ENCODE measurements at places on chromosomes 1 and 21. TPM values are rescaled to one million over a fixed set of nuclear protein-coding genes. Genes with fewer than 3 reads are reported as not detected.
A peak's percentile ranks its signal among the peaks of the same experiment; 100 is the strongest.

The GPR3 gene
- not detected for total RNA-seq

The B3GALT2 gene
- total RNA-seq, result 0.83 TPM

The GJA8 gene
- total RNA-seq, result not detected

The LAX1 gene
- 0.83 TPM for total RNA-seq

DNA sequence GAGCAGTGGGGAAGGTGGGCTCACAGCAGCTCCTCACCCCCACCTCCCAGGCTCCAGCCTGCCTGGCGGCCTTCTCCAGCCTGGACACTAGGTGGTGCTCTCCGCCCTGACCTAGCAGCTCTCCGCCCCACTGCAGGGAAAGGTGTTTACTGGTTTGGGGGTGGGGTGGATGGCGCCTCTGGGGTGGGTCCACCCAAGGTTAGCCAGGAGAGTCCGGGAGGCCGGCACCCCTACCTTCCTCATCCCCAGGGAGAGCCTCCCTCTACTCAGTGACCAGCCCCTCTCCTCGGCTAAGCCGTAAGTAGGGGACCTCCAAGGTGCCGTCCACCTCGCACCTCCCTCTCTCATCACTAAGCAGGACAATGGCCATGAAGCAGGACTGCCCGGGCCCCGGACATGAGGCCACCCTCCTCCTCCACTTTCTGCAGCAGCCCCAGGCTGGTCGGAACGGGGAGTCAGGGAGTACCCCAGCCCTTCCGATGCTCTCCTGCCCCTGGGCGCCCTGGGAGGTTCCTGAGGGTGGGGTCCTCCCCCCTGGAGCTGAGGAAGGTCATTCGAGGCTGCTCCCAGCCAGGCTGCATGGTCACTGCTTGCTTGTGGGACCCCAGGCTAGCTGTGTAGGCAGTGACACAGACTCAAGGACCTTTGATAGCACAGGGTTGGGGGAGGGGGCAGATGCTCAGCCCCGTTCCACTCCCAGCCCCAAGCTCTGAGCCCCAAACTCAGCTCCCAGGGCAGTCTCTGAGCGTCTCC lies 101.4 kb upstream of the VAMP3 start:
- H3K27me3 ChIP-seq, result no peaks in the 10 kb centered on the region
- H3K27ac ChIP-seq, result no peak overlapping the region
- DNase-seq, result no peak
- peaks cover 14% of the 10 kb centered on the region for H3K4me1 ChIP-seq
- no peaks in the 10 kb centered on the region for H3K36me3 ChIP-seq

- H3K36me3 ChIP-seq, result no peaks in the 10 kb centered on the region
- no peak for DNase-seq
- peak overlapping the region; percentile 3 for H3K27ac ChIP-seq
- H3K27me3 ChIP-seq, result no peaks in the 10 kb centered on the region
- H3K4me3 ChIP-seq, result no peak overlapping the region
- H3K4me1 ChIP-seq, result peaks cover 12% of the 10 kb centered on the region
These were observed 382.3 kb downstream of the SIPA1L2 start for GRCh38 chr1:232247669-232248068.

DNA sequence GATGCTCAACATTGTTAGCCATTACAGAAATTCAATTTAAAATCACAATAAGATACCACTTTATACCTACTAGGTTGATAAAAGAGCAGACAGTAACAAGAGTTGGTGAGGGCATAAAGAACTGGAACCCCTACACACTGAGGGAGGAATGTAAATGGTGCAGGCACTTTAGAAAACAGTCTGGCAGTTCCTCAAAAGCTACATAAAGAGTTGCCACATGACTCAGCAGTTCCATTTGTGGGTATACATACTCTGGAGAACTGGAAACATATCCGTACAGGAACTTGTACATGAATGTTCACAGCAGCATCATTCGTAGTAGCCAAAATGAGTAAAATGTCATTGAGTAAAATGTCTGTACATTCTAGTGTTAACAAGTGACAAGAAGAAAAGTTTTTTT lies 17.0 kb downstream of the NSL1 start:
- H3K36me3 ChIP-seq, result no peaks in the 10 kb centered on the region
- H3K4me3 ChIP-seq, result no peak overlapping the region
- H3K27me3 ChIP-seq, result no peaks in the 10 kb centered on the region
- no peak overlapping the region for H3K27ac ChIP-seq
- DNase-seq, result no peak

DNA sequence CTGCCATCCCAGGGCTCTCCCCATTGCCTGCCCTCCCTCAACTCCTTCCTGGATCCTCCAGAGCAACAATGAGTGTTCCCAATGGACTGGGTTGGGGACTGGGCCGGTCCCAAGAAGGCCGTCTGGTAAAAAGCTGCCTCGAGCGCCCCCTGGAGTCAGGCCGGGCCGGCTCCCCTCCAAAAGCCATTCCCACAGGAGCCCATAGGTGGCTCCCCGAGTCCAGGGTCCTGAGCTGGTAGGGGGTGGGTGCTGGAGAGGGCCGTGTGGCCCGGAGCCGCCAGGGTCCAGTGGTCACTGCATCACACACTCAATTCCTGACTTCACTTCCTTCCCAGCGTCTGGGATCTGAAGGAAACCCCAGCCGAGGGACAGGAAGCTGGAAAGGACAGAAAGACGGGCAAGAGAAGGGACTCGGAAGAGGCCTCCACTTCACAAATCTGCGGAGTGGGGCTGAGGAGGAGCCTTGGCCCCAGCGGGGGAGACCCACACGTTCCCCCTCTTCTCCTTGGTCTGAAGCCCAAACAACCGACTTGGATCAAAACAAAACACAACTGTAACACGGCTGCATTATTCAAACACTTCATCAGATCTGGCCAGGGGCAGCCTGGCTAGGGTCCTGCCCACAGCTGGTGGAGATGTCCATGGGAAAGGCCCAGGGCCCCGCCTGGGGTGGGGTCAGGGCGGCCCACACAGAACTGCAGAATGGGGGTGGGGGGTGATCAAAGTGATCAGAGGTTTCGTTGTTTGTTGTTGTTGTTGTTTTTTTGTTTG lies 10.9 kb upstream of the ALDH4A1 start:
- DNase-seq, result peak; percentile 92
- H3K27me3 ChIP-seq, result no peaks in the 10 kb centered on the region
- no peak overlapping the region for H3K4me3 ChIP-seq
- H3K4me1 ChIP-seq, result peaks cover 12% of the 10 kb centered on the region

- DNase-seq, result peak; percentile 44
- no peak overlapping the region for H3K27ac ChIP-seq
- H3K4me3 ChIP-seq, result no peak overlapping the region
- no peaks in the 10 kb centered on the region for H3K27me3 ChIP-seq
- no peaks in the 10 kb centered on the region for H3K36me3 ChIP-seq
- H3K4me1 ChIP-seq, result no peaks in the 10 kb centered on the region
These were observed 36.1 kb downstream of the CD247 start for GRCh38 chr1:167482184-167482583.

- H3K27ac ChIP-seq, result no peak overlapping the region
- DNase-seq, result no peak
- no peaks in the 10 kb centered on the region for H3K4me1 ChIP-seq
- no peak overlapping the region for H3K4me3 ChIP-seq
- no peaks in the 10 kb centered on the region for H3K27me3 ChIP-seq
These were observed 24.9 kb downstream of the FAM163A start for GRCh38 chr1:179767996-179768395.

DNA sequence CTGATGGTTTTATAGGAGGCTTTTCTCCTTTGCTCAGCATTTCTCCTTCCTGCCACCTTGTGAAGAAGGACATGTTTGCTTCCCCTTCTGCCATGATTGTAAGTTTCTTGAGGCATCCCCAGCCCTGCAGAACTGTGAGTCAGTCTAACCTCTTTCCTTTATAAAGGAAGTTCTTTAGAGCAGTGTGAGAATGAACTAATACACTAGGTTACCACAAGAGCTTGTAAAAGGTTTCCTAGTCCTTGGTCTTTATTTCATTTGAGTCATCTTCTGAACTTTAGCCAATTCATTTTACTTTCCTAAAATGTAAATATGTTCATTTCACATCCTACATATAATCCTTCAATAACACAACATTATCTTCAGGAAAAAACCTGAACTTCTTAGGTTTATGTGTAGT lies 365.3 kb downstream of the HHIPL2 start:
- H3K36me3 ChIP-seq, result no peaks in the 10 kb centered on the region
- H3K4me1 ChIP-seq, result no peaks in the 10 kb centered on the region
- no peak overlapping the region for H3K27ac ChIP-seq
- no peaks in the 10 kb centered on the region for H3K27me3 ChIP-seq
- H3K4me3 ChIP-seq, result no peak overlapping the region

- no peaks in the 10 kb centered on the region for H3K36me3 ChIP-seq
- no peaks in the 10 kb centered on the region for H3K4me1 ChIP-seq
- H3K27ac ChIP-seq, result no peak overlapping the region
- no peak for DNase-seq
- no peaks in the 10 kb centered on the region for H3K27me3 ChIP-seq
- H3K4me3 ChIP-seq, result no peak overlapping the region
These were observed 19.9 kb downstream of the TBX19 start for GRCh38 chr1:168300626-168301025.

GRCh38 chr1:15100121-15100879 lies 53.2 kb upstream of the TMEM51 start:
- H3K27me3 ChIP-seq, result peaks cover 23% of the 10 kb centered on the region
- no peaks in the 10 kb centered on the region for H3K4me1 ChIP-seq
- no peak overlapping the region for H3K4me3 ChIP-seq
- no peak overlapping the region for H3K27ac ChIP-seq
- H3K36me3 ChIP-seq, result no peaks in the 10 kb centered on the region

GRCh38 chr1:19646377-19647319 lies 2.5 kb downstream of the NBL1 start:
- DNase-seq, result no peak
- no peaks in the 10 kb centered on the region for H3K4me1 ChIP-seq
- H3K27ac ChIP-seq, result peak overlapping the region; percentile 93
- H3K36me3 ChIP-seq, result no peaks in the 10 kb centered on the region

DNA sequence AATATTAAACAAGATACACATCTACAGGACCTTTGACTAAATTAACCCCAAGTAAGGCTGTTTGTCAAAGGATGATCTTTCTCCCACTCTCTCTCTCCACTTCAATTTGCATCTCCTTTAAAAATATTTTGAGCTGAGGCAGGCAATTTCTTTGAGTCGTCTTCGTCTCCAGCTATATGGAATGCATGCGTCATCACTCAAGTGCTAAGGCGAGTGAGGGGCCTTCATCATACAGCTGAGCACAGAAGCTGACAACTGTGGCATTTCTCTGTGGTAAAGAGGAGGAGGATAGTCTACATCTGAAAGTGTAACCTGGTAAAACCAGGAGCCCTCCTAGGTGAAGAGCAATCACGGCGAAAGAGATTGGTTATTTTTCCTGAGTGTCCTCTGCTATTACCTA lies 7.6 kb downstream of the EPHX4 start:
- H3K36me3 ChIP-seq, result no peaks in the 10 kb centered on the region
- no peak overlapping the region for H3K27ac ChIP-seq
- no peaks in the 10 kb centered on the region for H3K27me3 ChIP-seq
- H3K4me1 ChIP-seq, result no peaks in the 10 kb centered on the region
- DNase-seq, result no peak

GRCh38 chr1:233453433-233454200 lies 126.1 kb downstream of the MAP3K21 start:
- H3K27me3 ChIP-seq, result no peaks in the 10 kb centered on the region
- DNase-seq, result no peak
- H3K4me3 ChIP-seq, result no peak overlapping the region
- no peaks in the 10 kb centered on the region for H3K36me3 ChIP-seq

DNA sequence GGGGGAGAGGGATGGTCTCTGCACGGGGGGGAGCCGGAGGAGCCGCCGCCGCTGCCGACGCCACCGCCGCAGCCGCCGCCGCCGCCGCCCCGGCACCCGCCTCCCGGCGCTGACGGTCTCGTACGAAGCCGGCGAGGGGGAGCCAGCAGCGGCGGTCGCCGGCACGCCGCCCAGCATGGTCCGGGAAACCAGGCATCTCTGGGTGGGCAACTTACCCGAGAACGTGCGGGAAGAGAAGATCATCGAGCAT lies 311 bp downstream of the SPEN start:
- H3K36me3 ChIP-seq, result no peaks in the 10 kb centered on the region
- peaks cover 49% of the 10 kb centered on the region for H3K4me1 ChIP-seq
- H3K4me3 ChIP-seq, result peak overlapping the region; percentile 95
- H3K27me3 ChIP-seq, result no peaks in the 10 kb centered on the region

DNA sequence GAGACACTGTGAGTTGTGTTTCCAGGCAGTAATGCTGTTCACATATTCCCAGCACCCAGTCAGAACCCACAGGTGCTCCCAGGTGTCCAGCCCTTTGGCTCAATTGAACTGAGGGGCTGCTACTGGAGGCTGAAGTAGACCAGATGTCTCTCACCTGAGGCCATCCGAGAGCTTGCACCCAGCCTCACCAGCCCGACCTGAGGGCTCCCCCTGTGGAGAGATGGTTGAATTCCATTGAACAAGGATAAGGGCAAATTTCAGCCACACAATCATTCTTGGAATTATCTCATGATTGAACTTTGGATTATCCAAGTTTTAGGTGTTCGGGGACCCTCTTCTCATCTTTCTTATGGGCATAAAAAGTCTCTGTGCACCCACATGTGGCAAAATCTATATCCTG lies 52.1 kb downstream of the OBSCN start:
- DNase-seq, result no peak
- no peak overlapping the region for H3K4me3 ChIP-seq
- H3K4me1 ChIP-seq, result no peaks in the 10 kb centered on the region
- no peaks in the 10 kb centered on the region for H3K36me3 ChIP-seq
- H3K27me3 ChIP-seq, result no peaks in the 10 kb centered on the region

GRCh38 chr1:39431927-39432326 lies 59.5 kb upstream of the BMP8A start:
- H3K4me3 ChIP-seq, result no peak overlapping the region
- H3K4me1 ChIP-seq, result peaks cover 27% of the 10 kb centered on the region
- H3K27ac ChIP-seq, result peak overlapping the region; percentile 43
- no peaks in the 10 kb centered on the region for H3K27me3 ChIP-seq
- DNase-seq, result no peak

GRCh38 chr1:202130816-202131522 lies 8.3 kb downstream of the GPR37L1 start:
- peaks cover 45% of the 10 kb centered on the region for H3K4me1 ChIP-seq
- H3K27me3 ChIP-seq, result no peaks in the 10 kb centered on the region
- no peak for DNase-seq
- peak overlapping the region; percentile 88 for H3K27ac ChIP-seq
- H3K4me3 ChIP-seq, result no peak overlapping the region
